Right renal pelvis (tissue), 4 donors: ENCODE measurements at places on chromosomes 3 and 15. TPM values are rescaled to one million over a fixed set of nuclear protein-coding genes. Genes with fewer than 3 reads are reported as not detected.

The GATM gene
- 283 TPM for polyA plus RNA-seq

The HES1 gene
- polyA plus RNA-seq, result 84.1 TPM

The GJD2 gene
- polyA plus RNA-seq, result 0.06 TPM

The NOX5 gene
- polyA plus RNA-seq, result 0.89 TPM

The LEKR1 gene
- polyA plus RNA-seq, result 2.5 TPM

The FRMD4B gene
- polyA plus RNA-seq, result 46.4 TPM

The TRPM1 gene
- polyA plus RNA-seq, result 0.20 TPM

The ABCC5 gene
- polyA plus RNA-seq, result 54.7 TPM

The CTXN2 gene
- not detected for polyA plus RNA-seq

The FETUB gene
- polyA plus RNA-seq, result 0.21 TPM

The HIGD2B gene
- not detected for polyA plus RNA-seq

The LRRC31 gene
- polyA plus RNA-seq, result 0.11 TPM

The CA12 gene
- 151 TPM for polyA plus RNA-seq

The EIF2A gene
- polyA plus RNA-seq, result 139 TPM

The TJP1 gene
- 153 TPM for polyA plus RNA-seq

The RPL35A gene
- polyA plus RNA-seq, result 1,824 TPM

The ZNF80 gene
- polyA plus RNA-seq, result not detected

The MYEF2 gene
- 103 TPM for polyA plus RNA-seq

The SPSB4 gene
- 17.3 TPM for polyA plus RNA-seq

The GOLGA6D gene
- 0.10 TPM for polyA plus RNA-seq

The SLC12A1 gene
- 671 TPM for polyA plus RNA-seq

The CSTA gene
- 0.91 TPM for polyA plus RNA-seq

The SOX14 gene
- polyA plus RNA-seq, result not detected

The AVEN gene
- polyA plus RNA-seq, result 10.7 TPM

The DIPK2A gene
- polyA plus RNA-seq, result 35.8 TPM

The DNAH12 gene
- 1.1 TPM for polyA plus RNA-seq

The KIF15 gene
- 23.9 TPM for polyA plus RNA-seq

The GOLGA6B gene
- polyA plus RNA-seq, result 0.19 TPM

The TM6SF1 gene
- 2.5 TPM for polyA plus RNA-seq

The MYRIP gene
- 2.6 TPM for polyA plus RNA-seq

The GPR176 gene
- 14.2 TPM for polyA plus RNA-seq

The KBTBD12 gene
- 1.1 TPM for polyA plus RNA-seq

The PRSS50 gene
- polyA plus RNA-seq, result 2.0 TPM

The SLC28A1 gene
- 7.5 TPM for polyA plus RNA-seq

The ELL3 gene
- polyA plus RNA-seq, result 2.9 TPM

The POTEB gene
- not detected for polyA plus RNA-seq

The TMIE gene
- polyA plus RNA-seq, result 1.3 TPM

The MESP1 gene
- polyA plus RNA-seq, result 0.72 TPM

The RTP1 gene
- polyA plus RNA-seq, result not detected

The SH3GL3 gene
- 9.3 TPM for polyA plus RNA-seq

The TF gene
- 8.0 TPM for polyA plus RNA-seq

The GRIP2 gene
- polyA plus RNA-seq, result 1.1 TPM

The RHO gene
- polyA plus RNA-seq, result 0.07 TPM

The CCRL2 gene
- polyA plus RNA-seq, result 1.0 TPM

The CYP1A2 gene
- 0.19 TPM for polyA plus RNA-seq

The ROBO2 gene
- polyA plus RNA-seq, result 82.4 TPM

The NAALADL2 gene
- 20.5 TPM for polyA plus RNA-seq

The ATP8B4 gene
- 3.6 TPM for polyA plus RNA-seq

The ATP10A gene
- 2.6 TPM for polyA plus RNA-seq

The SSR3 gene
- polyA plus RNA-seq, result 147 TPM
